ENCODE measurements at places on chromosomes 16 and 17. TPM values are rescaled to one million over a fixed set of nuclear protein-coding genes. Genes with fewer than 3 reads are reported as not detected.

DNA sequence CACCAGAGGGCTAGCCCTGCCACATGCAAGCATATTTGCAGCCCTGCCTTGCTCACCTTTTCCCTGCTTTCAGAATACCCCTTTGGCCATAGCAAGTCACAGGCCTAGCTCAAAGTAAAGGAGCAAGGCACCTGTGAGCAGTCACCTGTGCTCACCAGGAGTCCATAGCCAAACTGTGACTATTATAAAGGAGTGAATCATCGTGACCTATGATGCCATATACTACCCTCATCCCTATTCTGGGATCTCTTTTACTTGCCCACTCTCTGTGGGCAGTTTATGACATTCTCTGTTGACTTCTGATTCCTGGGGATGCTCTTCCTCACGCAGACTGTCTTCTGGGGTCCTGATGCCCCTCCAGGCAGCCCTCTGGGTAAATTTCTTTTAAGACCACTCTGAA lies 200.5 kb upstream of the NLRP1 start:
- no peaks in the 10 kb centered on the region for H3K27me3 ChIP-seq
- DNase-seq: no peak
- no peaks in the 10 kb centered on the region for H3K36me3 ChIP-seq
- H3K4me3 ChIP-seq: no peak overlapping the region
- no peak overlapping the region for H3K27ac ChIP-seq
- H3K4me1 ChIP-seq: no peaks in the 10 kb centered on the region

DNA sequence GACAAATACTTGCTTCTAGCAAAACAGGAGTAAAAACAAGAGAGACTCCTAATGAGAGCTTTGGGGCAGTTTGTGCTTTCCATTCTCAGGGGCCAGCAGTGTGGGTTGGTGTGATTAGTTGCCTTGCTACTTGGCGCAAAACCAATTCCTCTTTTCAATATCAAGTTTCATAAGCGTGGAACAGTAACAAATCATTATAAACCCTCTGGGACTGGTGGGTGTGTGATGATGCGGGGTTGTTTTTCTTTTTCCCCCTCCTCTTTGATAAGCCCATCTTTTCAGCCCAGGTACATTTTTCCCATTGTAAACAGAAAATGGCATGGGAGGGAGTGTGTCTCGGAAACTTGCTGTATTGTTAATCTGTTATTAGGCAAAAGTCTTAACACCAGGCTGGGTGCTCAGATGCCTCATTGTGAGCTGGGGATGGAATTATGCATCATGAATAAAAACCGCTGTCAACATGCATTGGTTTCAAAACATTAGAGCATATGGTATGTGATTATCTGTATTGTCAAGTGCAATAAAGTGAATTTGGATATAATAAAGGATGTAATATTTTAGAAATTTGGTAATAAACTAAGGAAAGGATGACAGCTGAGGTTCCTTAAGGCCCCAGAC lies 166.4 kb downstream of the CCDC182 start:
- H3K27ac ChIP-seq: no peak overlapping the region
- H3K27me3 ChIP-seq: no peaks in the 10 kb centered on the region
- H3K36me3 ChIP-seq: no peaks in the 10 kb centered on the region
- H3K4me1 ChIP-seq: peaks cover 15% of the 10 kb centered on the region
- H3K4me3 ChIP-seq: no peak overlapping the region

- no peak overlapping the region for H3K27ac ChIP-seq
- no peaks in the 10 kb centered on the region for H3K27me3 ChIP-seq
- H3K36me3 ChIP-seq: no peaks in the 10 kb centered on the region
- peak; percentile 67 for DNase-seq
- no peak overlapping the region for H3K4me3 ChIP-seq
Measured at GRCh38 chr16:1146409-1146808, 6.5 kb upstream of the CACNA1H start.

DNA sequence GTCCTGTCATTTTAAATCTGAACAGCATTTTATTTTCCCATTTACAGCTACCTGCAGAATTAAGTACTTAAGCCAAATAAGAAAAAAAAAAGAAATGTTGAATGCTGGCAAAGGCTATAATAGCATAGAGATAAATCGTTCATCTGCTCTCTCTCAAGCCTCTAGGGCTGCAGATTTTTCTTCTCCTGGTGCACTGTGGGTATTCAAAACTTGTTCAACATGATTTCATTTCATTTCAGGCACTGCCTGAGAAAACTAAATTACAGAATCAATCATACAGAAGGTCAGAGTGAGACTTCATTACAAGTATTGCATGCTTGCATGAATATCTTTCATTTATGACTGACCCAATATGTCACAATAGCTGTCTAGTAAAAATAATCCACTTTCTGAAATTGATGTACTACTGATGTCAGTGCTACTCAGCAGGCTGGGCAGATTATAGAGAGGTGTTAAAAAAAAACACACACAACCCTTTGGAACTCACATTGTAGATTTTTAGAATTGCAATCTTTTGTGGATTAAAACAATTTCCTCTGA lies 86.2 kb downstream of the TOX3 start:
- H3K27ac ChIP-seq: no peak overlapping the region
- no peaks in the 10 kb centered on the region for H3K27me3 ChIP-seq
- no peaks in the 10 kb centered on the region for H3K36me3 ChIP-seq
- H3K4me1 ChIP-seq: peaks cover 67% of the 10 kb centered on the region
- no peak overlapping the region for H3K4me3 ChIP-seq
- no peak for DNase-seq

Gene CHAD
- 0.18 TPM for polyA plus RNA-seq

Gene CIAO3
- polyA plus RNA-seq: 15.4 TPM

Gene CDT1
- 32.6 TPM for polyA plus RNA-seq

Measured in GM23338 (cell line).